ENCODE measurements at places on chromosomes 2 and 18. TPM values are rescaled to one million over a fixed set of nuclear protein-coding genes. Genes with fewer than 3 reads are reported as not detected.

DNA sequence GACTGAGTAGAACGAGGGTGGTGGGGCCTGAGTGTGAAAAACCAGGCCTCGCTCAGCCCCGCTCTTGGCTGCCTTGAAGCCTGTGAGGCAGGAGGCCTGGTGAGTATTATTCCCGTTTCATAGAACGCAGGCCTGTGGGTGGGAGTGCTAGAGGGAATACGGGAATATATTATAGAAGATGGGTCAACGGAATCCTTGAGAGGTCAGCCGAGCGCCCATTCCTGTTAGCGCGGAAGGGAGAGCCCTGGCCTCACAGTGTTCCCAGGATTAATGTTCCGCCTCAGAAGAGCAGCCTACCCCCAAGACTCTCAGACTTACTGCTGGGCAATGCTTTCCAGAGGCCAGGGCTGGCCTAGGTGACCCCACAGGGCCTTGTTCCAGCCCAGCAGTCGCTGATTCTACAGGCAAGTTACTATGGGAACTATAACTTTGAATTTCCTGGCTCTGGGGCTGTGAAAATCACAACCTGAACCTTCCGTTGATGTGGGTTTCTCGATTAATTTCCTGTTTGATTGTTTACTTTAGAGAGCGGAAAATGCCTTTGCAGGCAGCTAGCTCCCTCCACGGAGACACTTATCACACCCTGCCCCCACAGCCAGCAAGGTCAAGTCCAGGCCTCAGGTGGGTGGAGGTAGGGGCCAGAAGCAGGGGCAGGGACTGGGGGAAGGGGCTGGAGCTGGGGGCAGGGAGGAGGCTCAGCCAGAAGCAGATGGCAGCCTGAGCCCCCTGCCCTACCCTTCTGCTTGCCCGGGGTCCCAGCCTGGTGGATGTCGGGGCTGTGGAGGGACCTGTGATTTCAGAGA is 108.3 kb downstream of the SMAD7 start:
- H3K4me1 ChIP-seq, result peaks cover 10% of the 10 kb centered on the region
- H3K4me3 ChIP-seq, result no peak overlapping the region
- no peak overlapping the region for H3K27ac ChIP-seq
- DNase-seq, result peak; percentile 15
- H3K27me3 ChIP-seq, result no peaks in the 10 kb centered on the region

Gene ANKRD30BL
- not detected for total RNA-seq

Gene LRRTM1
- total RNA-seq, result not detected

GRCh38 chr18:12628706-12629702 is 28.9 kb downstream of the SPIRE1 start:
- H3K4me1 ChIP-seq, result peaks cover 44% of the 10 kb centered on the region
- peak overlapping the region; percentile 43 for H3K4me3 ChIP-seq
- H3K27me3 ChIP-seq, result no peaks in the 10 kb centered on the region
- peak overlapping the region; percentile 86 for H3K27ac ChIP-seq

DNA sequence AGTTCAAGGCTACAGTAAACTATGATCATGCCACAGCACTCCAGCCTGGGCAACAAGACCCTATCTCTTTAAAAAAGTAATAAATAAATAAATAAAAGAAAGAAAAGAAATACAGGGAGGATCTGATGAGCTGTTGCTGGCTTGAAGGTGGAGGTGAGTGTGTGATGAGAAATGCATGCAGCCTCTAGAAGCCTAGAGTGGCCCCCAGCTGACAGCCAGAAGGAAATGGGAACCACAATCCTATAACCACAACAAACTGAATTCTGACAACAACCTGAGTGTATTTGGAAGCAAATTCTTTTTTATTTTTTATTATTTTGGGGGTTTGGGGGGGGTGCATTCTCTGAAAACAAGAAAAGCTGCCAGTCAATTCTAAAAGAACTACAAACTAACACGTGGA is 14.6 kb downstream of the NOL10 start:
- H3K4me3 ChIP-seq, result no peak overlapping the region
- no peak for DNase-seq
- H3K4me1 ChIP-seq, result no peaks in the 10 kb centered on the region
- no peaks in the 10 kb centered on the region for H3K27me3 ChIP-seq
- no peak overlapping the region for H3K27ac ChIP-seq

- H3K36me3 ChIP-seq, result no peaks in the 10 kb centered on the region
- no peak overlapping the region for H3K4me3 ChIP-seq
- peaks cover 26% of the 10 kb centered on the region for H3K27me3 ChIP-seq
Measured at GRCh38 chr2:68737711-68738110, 3.1 kb downstream of the ARHGAP25 start.

DNA sequence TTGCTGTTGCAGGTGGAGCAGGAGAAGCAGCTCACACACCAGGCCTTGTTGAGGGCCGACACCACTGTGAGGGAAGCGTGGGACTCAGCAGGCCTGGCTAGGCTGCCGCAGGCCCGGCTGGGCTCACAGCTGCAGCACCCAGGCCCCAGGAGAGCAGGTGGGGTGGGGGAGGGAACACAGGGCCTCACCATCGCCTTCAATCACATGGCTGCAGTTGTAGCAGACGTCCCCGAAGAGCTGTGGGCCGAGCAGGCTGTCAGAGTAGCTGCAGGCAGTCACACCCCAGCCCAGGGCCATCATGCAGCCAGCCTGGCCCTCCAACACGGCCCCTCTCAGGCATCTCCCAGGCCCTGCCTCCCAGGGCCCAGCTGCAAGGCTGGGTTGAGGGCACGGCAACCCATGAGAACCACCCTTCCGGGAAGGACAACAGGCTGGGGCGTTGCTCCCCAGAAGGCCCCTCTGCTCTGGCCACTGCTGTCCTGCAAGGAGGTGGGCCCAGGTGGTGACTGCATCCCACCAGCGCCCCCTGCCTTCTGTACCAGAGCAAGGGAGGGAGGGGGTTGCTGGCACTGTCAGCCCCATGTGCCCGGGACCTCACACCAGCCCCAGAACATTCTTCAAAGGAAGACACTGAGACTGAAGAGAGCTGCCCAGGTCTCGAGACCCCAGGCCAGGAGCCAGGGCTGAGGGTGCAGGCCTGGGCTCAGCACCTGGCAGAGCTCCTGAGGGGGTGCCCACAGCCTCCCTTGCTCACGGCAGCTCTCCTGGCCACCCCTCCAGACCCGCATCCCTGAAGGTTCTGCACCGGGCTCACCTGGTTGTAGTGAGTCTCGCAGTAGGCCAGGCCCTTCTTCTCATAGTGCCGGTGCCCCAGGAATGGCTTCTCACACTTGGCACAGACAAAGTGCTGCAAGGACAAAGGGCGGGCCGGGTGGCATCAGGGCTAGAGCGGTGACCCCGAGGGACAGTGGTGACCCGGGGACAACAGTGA is 5.6 kb upstream of the GPR17 start:
- no peak overlapping the region for H3K4me3 ChIP-seq
- H3K36me3 ChIP-seq, result no peaks in the 10 kb centered on the region
- no peak overlapping the region for H3K27ac ChIP-seq
- no peaks in the 10 kb centered on the region for H3K27me3 ChIP-seq
- H3K4me1 ChIP-seq, result no peaks in the 10 kb centered on the region
- DNase-seq, result no peak

DNA sequence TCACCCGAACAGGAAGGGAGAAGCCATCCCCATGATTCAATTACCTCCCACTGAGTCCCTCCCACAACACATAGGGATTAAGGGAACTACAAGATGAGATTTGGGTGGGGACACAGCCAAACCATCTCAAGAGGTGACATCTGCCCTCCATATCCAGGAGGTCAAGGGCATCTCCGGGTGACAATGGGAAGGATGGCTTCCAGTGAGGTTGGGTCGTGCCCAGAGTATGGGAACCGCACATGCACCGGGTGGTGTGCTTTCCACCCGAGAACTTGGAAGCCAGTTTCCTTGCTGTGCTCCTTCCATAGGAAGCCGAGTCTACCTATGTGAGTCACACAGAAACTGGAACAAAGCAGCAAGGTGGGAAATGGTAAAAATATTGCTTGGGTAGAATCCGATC is 216.9 kb upstream of the SALL3 start:
- no peaks in the 10 kb centered on the region for H3K4me1 ChIP-seq
- H3K27ac ChIP-seq, result no peak overlapping the region
- no peaks in the 10 kb centered on the region for H3K36me3 ChIP-seq
- no peaks in the 10 kb centered on the region for H3K27me3 ChIP-seq

- no peak overlapping the region for H3K4me3 ChIP-seq
- no peaks in the 10 kb centered on the region for H3K36me3 ChIP-seq
- H3K27me3 ChIP-seq, result no peaks in the 10 kb centered on the region
- H3K27ac ChIP-seq, result no peak overlapping the region
Measured at GRCh38 chr2:9815844-9816279, 27.4 kb upstream of the TAF1B start.

DNA sequence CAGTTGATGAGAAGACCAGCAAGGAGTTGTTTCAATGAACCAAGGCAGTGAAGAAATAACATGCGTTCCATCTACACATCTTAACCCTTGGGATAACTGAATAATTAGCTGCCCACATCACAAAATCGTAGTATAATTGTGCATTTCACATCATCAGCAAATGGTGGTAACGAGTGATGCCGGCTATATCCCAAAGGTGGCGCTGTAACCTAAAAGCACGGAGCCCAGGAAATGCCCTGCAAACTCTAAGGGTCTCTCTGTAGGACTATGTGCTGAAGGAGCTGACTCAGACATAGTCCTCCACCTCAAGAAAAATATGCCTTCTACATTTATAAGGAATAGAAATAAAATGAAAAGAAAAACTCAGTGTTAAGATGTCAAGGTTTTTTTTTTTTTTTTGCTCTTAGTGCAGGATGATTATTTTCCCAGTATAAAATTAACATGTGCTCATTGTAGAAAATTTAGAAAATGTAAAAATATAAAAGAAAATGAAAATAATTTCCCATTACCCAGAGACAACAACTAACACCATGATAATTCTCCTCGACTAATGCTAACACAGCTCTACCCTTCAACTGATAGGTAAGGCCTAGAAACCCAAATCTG is 23.1 kb upstream of the DSG3 start:
- H3K27me3 ChIP-seq, result no peaks in the 10 kb centered on the region
- no peak overlapping the region for H3K4me3 ChIP-seq
- peak; percentile 67 for DNase-seq
- H3K36me3 ChIP-seq, result no peaks in the 10 kb centered on the region
- no peak overlapping the region for H3K27ac ChIP-seq
- peaks cover 30% of the 10 kb centered on the region for H3K4me1 ChIP-seq

Gene SLC9A4
- 0.12 TPM for total RNA-seq

- no peak for DNase-seq
- H3K4me1 ChIP-seq, result peaks cover 19% of the 10 kb centered on the region
- peaks cover 89% of the 10 kb centered on the region for H3K27me3 ChIP-seq
- H3K4me3 ChIP-seq, result peak overlapping the region; percentile 66
Measured at GRCh38 chr2:10078704-10079265, 1.4 kb downstream of the CYS1 start.

DNA sequence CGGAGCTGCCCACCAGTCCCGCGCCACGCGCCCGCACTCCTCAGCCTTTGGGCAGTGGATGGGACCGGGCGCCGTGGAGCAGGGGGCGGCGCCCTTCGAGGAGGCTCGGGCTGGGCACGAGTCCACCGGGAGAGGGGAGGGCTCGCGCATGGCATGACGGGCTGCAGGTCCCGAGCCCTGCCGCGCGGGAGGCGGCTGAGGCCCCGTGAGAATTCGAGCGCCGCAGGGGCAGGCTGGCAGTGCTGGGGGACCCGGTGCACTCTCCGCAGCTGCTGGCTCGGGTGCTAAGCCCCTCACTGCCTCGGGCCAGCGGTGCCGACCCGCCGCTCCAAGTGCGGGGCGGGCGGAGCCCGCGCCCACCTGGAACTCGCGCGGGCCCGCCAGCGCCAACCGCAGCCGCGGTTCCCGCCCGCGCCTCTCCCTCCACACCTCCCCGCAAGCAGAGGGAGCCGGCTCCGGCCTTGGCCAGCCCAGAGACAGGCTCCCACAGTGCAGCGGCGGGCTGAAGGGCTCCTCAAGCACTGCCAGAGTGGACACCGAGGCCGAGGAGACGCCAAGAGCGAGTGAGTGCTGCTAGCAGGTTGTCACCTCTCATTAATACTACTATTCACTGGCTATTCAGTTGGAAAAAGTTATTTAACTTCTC is 3.6 kb upstream of the TTC21B start:
- H3K36me3 ChIP-seq, result no peaks in the 10 kb centered on the region
- no peaks in the 10 kb centered on the region for H3K27me3 ChIP-seq
- no peak for DNase-seq
- no peak overlapping the region for H3K4me3 ChIP-seq

Gene CFC1
- total RNA-seq, result not detected

Gene ST8SIA5
- 0.02 TPM for total RNA-seq

GRCh38 chr2:226836548-226836885 is 663 bp downstream of the RHBDD1 start:
- H3K27me3 ChIP-seq, result no peaks in the 10 kb centered on the region
- DNase-seq, result no peak
- peaks cover 18% of the 10 kb centered on the region for H3K4me1 ChIP-seq
- peaks cover 46% of the 10 kb centered on the region for H3K36me3 ChIP-seq

DNA sequence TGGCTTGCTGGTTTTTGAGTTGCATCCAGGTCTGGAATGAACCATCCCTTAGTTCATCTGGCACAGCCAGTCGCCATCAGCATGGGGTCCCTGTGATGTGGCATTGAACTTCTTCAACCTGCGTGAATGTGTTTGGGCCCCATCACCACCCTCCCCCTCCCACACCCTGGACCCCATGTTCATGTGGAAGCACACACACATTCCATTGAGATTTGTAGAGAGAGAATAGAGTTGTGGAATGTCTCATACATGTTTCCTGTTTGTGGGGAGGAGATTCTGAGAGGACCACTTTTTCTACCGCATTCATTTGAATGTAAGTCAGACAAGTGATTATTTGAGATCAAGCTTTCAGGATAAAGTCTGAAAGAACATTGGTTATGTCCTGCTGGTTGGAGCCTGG is 117.6 kb upstream of the EML6 start:
- peaks cover 87% of the 10 kb centered on the region for H3K36me3 ChIP-seq
- DNase-seq, result no peak
- no peaks in the 10 kb centered on the region for H3K27me3 ChIP-seq
- peaks cover 94% of the 10 kb centered on the region for H3K4me1 ChIP-seq

DNA sequence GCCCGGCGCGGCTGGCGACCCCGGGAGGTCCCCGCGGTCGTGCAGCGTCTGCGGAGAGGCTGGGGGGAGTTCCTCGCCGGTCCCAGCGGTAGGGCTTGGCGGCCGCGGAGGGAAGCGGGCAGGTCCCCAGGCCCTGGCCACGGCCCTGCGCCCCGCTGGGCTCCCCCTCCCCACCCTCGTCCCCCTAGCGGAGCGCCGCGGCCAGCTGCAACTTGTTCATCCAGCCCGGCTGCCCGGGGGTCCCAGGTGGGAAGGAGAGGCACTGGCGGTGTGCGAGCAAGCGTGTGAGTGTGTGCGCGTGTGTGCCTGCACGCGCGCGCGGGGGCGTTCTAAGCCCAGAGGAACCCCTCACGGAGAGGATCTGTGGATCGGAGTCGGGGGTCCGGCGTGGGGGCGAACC is 1.3 kb downstream of the PTPRM start:
- DNase-seq, result peak; percentile 50
- peak overlapping the region; percentile 78 for H3K4me3 ChIP-seq
- H3K4me1 ChIP-seq, result peaks cover 45% of the 10 kb centered on the region
- H3K27ac ChIP-seq, result no peak overlapping the region
- H3K27me3 ChIP-seq, result no peaks in the 10 kb centered on the region
